Stimulated activated CD8-positive, alpha-beta memory T cell treated with anti-CD3 and anti-CD28 coated beads, Interleukin-4, amount 100 ng/mL, for 4 hours (primary cell): ENCODE measurements at places on chromosomes 7 and 10.

DNA sequence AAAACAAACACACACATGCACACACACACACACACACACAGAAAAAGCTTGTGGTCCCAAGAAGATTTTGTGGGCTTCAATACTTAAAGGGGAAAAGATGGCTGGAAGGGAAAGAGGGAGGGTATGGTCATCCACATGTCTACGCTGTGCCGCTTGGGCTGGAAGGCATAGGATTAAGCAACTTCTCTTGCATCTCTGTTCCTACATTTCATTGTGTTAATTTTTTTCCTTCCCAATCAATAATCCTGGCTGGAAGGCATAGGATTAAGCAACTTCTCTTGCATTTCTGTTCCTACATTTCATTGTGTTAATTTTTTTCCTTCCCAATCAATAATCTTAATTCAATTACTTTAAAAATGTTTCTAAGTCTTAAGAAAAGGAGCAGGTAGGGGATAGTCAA, 30.6 kb downstream of the C10orf120 start:
- no peak for DNase-seq

GRCh38 chr7:42672339-42672999, 239.4 kb downstream of the C7orf25 start:
- DNase-seq, result no peak

DNA sequence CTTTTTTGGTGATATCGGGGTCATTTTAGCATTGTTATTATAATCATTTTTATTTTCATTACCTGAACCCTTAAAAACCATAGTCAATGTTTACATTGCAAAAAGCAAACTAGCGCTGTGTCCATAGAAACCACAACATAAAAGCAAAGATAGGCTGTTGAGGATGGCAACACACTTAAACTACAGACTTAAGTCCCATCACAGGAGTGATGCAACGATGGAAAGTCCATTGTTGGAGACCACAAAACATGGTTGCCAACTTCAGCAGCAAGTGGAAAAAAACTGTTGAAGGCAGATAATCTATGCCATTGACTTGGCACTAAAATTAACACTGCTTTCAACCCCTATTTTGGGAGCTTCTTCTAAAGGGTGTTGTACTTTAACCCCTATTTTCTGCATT, 398.8 kb upstream of the IGFBP3 start:
- DNase-seq, result no peak

DNA sequence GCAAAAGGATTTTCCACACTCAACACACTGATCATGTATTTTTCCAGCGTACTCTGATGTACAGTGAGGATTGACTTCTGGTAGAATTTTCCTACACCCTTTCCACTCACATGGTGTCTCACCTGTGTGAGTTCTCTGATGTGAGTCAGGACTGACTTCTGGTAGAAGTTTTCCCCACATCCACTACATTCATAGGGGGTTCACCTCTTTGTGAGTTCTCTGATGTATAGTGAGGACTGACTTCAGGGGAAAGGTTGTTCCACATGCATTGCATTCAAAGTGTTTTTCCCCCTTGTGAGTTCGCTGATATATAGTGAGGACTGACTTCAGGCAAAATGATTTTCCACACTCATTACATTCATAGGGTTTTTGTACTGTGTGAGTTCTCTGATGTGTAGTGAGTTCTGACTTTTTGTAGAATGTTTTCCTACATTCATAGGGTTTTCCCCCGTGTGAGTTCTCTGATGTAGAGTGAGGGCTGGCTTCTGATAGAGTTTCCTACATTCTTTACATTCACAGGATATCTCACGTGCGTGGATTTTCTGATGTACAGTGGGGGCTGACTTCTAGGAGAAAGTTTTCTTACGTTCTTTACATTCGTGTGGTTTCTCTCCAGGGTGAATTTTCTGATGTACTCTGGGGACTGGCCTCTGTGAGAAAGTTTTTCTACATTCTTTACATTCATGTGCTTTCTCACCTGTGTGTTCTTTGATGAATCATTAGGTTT, 146.5 kb downstream of the GLRX3 start:
- no peak for DNase-seq
